ENCODE measurements at places on chromosomes 13 and 19.

- DNase-seq: no peak
Observed at GRCh38 chr13:33453936-33454335, 168.4 kb upstream of the STARD13 start.

DNA sequence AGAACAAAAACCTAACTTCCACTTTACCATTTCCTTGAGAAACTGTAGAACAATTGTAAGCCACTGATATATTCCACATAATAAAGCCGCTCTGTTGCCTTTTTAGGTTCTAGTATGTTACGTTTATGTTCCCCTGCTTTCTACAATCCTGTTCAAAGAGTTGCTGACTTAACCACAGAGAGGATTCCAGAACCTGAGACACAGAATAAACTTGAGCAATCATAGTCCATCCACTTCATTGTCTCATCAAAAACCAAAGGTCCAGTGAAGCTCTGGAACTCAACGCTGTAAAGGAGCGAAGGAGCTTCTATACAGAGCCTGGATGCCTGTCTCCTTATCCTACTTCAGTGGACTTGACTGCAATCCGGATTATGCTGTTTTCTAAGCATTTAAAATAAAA is 4.6 kb downstream of the STARD13 start:
- no peak for DNase-seq

DNA sequence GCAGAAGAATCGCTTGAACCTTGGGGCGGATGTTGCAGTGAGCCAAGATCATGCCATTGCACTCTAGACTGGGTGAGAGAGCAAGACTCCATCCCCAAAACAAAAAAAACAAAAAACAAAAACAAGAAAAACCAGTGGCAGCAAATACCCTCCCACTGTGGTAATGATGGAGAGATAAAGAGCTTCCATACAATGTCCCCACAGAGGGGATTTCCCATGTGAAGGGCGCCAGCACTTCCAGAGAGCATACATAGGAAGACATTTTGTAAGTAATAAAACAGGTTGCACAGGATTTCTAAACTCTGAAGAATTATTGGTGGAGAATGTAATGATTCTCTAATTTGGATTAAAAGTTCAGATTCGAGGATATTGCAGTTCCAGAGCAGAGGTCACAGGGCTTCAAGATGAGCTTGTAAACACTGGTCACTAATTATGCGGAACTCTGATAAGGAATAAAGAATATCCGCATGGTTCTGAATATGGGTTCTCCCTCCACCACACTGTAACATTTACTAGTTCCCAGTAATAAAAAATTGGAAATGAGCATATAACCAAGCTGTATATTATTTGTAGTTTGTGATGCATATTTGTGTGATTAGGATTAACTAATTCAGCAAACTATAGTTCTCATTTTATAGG is 290.1 kb upstream of the SLC10A2 start:
- no peak for DNase-seq

DNA sequence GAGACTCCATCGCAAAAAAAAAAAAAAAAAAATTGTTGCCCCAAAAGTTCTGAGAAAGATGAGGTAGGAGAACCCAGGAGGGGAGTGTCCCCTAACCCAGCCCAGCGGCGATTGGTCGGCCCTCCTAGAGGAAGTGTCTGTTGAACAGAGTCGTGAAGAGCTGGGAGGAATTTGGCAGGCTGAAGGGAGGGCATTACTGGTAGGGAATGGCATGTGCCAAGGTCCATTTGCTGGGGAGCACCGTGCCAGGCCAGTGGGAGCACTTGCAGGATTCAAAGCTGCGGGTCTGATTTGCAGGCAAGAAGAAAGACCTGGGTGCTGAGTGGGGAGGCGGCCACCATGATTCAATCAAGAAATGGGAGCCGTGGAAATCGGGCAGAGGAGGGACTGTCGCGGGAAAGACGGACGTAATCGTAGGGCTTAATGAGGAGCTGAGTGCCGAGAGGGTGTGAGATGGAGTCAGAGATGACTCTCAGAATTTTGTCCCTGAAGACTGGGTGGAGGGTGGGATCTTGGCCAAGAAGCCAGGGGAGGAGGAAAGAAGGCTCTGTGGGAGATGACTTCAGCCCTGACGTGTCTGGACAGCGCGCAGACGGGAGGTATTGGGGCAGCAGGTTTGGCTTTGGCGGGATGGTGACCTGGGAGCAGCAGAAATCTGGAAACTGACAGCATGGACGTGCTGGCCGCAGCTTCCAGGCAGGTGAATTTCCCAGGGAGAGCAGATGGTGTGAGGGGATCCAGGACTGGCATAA is 15.4 kb downstream of the CERS4 start:
- no peak for DNase-seq

Measured in activated CD4-positive, CD25-positive, alpha-beta regulatory T cell (primary cell).